Fibroblast of pulmonary artery (primary cell): ENCODE measurements at places on chromosomes 4 and X.

- DNase-seq: no peak
Observed at GRCh38 chrX:13719192-13719856, 15.1 kb downstream of the TRAPPC2 start.

GRCh38 chr4:153529646-153530045 lies 63.5 kb downstream of the TMEM131L start:
- peak; percentile 73 for DNase-seq

DNA sequence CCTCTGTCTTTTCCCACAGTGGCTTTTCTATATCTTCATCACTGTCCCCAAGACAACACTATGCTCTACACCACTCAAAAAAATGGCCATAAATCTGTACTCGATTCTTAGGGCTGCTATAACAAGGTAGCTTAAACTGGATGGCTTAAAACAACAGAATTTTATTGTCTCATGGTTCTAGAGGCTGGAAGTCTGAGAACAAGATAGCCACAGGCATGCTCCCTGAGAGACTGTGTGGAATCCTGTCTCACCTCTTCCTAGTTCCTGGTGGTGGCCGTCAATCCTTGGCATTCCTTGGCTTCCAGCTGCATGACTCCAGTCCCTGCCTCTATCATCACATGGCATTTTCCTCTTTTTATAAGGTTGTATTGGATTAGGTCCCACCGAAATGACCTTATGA lies 70.7 kb upstream of the DCLK2 start:
- DNase-seq: peak; percentile 28

GRCh38 chr4:112173593-112174558 lies 28.6 kb downstream of the FAM241A start:
- no peak for DNase-seq

- no peak for DNase-seq
Observed at GRCh38 chr4:180052629-180053028, 2190.6 kb upstream of the TENM3 start.

DNA sequence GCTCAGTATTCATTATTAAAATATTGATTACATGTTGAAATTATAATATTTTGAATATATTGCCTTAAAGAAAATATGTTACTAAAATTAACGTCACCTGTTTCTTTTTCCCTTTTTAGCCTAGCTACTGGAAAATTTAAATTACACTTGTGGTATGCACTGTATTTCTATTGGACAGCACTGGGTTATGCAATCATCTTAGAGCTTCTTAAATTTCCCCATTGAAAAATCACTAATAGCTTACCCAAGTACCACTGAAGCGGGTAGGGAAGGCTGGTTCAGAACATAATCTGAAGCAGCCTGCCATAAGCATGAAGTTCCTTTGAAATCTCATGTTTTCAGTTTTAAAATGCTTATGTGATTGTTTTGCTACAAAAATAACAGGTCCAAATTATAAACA lies 49.5 kb upstream of the TFDP3 start:
- DNase-seq: no peak

- no peak for DNase-seq
Observed at GRCh38 chr4:145871209-145871608, 67.4 kb downstream of the ZNF827 start.

DNA sequence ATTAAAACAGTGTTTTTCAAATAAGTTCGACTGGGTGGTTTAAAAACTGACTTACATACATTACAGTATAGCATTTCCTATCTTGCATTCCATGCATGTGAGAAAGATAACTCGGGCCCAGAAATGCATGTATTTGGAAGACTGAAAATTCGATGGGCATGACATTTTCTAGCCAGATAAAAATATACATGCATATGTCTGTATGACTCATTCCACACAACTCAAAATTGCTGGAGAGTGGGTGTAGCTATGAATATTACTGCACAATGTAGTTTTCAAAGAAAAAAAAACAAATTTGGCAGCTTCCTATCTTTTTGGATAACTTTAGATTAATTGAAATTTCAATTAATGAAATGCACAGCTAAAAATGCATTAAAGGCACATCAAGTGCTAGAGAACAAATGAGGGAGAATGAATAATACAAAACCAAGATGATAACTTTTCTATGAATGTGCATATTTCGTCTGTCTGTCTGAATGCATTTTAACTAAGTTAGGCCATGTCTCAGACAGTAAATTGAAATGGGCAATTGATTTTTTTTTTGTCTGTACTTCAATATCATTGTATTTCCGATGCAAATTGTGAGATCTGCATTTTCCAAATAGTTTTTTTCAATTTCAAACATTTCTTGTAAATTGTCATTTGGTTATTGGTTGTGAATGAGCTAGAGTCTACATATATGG lies 54.5 kb upstream of the GABRA2 start:
- DNase-seq: peak; percentile 42

GRCh38 chrX:136200466-136200865 lies 50.7 kb downstream of the MAP7D3 start:
- DNase-seq: no peak

- DNase-seq: peak; percentile 20
Observed at GRCh38 chr4:93183576-93183975, 645.0 kb upstream of the ATOH1 start.

DNA sequence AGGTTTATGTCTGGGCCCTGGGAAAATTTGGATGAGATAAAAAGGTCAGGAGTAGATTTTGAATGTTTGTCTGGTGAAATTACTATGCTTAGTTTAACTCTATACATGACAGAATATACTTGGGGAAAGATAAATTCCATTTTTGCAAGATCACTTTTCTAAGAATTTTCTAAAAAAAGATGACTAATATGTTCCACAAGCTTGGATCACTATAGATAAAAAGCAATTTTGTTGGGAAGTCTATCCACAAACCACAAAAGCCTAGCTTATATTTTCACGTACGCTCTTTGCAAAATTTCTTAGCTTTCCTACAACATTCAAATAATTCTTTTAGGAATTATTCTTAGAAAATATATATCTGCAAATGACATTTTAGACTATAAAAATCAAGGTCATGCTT lies 20.6 kb upstream of the COQ2 start:
- no peak for DNase-seq

GRCh38 chrX:113962343-113962742 lies 621.5 kb upstream of the HTR2C start:
- DNase-seq: no peak

GRCh38 chrX:118216087-118216486 lies 99.5 kb upstream of the KLHL13 start:
- peak; percentile 3 for DNase-seq

- DNase-seq: no peak
Observed at GRCh38 chr4:175639346-175639745, 172.7 kb downstream of the GPM6A start.

DNA sequence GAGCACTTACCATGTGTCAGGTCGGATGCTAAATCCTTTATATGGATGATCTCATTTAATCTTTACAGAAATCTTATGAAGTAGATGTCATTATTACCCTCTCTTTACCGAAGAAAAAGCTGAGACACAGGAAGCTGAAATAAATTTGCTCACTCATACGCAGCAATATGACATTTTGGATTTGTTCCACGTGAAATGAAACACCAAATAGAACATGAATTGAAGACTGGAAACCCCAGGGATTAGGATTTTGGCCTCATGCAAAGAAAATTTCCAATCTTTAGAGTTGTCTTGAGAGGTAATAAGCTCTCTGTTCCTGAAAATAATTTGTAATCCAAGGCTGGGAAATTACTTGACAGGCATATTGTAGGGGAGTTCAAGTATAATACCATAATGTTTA lies 354.4 kb upstream of the CLNK start:
- no peak for DNase-seq

DNA sequence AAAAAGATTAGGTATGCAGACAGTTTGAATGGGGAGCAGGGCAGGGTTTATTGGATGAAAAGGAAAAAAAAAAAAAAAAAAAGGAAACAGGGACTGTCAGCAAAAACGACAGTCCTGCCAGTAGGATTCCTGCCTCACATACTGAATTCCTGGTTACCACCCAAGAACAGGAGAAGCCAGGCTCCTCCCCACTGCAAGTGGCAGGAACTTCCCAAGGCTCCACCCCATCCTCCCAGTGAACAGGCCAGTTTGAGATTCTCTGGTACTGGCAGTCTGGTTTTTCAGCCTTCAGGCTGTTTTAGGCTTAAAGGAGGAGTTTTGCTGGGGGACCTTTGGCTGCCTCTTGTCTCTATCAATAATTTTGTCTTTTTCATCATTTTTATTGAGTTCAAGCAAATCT lies 360.0 kb upstream of the CXorf51A start:
- DNase-seq: no peak

- DNase-seq: no peak
Observed at GRCh38 chr4:171433674-171434073, 379.5 kb upstream of the GALNTL6 start.

DNA sequence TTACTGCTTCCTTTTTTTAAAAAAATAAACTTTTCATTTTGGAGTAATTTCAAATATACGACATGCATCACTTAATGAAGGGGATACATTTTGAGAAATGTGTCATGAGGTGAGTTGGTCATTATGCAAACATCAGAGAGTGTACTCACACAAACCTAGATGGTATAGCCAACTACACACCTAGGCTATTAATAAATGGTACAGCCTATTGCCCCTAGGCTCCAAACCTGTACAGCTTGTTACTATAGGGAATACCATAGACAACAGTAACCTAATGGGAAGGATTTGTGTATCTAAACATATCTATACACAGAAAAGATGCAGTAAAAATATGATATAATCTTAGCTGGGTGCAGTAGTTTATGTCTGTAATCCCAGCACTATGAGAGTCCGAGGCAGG lies 29.1 kb downstream of the SETD7 start:
- DNase-seq: no peak

GRCh38 chr4:1750381-1751154 lies 29.2 kb downstream of the TACC3 start:
- DNase-seq: no peak
